Dorsolateral prefrontal cortex (tissue), 122 donors: ENCODE measurements at places on chromosomes 3 and 15.

- DNase-seq = no peak
Measured at GRCh38 chr15:94372821-94373220, 141.5 kb downstream of the MCTP2 start.

DNA sequence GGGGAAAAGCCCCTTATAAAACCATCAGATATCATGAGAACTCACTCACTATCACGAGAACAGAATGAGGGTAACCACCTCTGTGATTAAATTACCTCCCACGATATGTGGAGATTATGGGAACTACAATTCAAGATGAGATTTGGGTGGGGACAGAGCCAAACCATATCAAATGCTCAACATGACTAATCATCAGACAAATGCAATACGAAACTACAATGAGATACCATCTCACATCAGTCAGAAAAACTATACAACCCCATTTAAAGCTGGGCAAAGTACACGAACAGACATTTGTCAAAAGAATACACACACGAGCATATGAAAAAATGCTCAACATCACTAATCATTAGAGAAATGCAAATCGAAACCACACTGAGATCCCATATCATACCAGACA is 67.7 kb downstream of the SCAPER start:
- DNase-seq = no peak

GRCh38 chr15:59438625-59439290 is 772 bp downstream of the FAM81A start:
- DNase-seq = no peak

GRCh38 chr15:39624806-39625205 is 43.9 kb downstream of the THBS1 start:
- DNase-seq = no peak

DNA sequence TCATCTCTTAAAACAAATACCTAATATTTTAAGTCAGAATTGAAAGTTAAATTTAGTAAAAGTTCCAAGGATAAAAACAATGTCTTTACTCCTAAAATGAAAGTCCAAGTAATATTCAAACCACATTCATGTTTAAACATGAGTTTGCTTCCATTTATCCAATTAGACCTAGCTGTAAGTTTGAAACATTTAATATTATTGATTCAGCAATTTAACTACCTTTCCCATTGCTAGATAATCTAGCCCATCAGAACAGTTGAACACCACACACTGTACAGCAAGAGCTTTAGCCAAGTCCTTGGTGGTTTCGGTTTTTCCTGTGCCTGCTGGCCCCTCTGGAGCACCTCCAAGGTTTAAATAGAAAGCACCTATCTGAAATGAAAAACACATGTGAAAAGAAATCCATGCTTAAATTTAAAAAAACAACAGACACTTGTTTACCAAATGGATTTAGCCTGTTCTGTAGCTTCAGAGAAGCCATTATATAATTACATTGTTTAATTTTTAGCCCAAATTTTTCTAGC is 97.8 kb downstream of the DNAH12 start:
- DNase-seq = no peak

GRCh38 chr3:174439331-174440252 is 419.5 kb upstream of the NAALADL2 start:
- peak; percentile 32 for DNase-seq

- DNase-seq = no peak
Measured at GRCh38 chr3:151903501-151903991, 30.1 kb downstream of the SUCNR1 start.

DNA sequence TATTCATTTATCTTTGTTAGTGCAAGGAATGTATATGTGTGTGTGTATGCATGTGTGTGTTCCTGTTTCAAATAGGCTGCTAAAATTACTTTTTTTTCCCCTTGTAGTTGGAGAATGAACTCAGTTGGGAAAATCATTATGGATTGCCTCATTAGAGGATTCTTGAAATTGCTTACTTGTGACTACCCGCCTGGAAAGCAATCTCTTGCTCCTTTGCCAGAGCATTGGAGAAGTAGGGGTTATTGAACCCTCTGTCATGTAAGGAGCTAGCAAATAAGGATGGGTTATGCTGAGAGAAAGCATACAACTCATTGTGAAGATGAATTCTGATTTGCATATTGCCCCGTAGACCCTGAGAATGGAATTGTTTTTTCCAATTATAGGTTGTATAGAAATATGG is 474.5 kb downstream of the CADM2 start:
- no peak for DNase-seq

GRCh38 chr3:140020541-140020940 is 85.6 kb downstream of the CLSTN2 start:
- no peak for DNase-seq

DNA sequence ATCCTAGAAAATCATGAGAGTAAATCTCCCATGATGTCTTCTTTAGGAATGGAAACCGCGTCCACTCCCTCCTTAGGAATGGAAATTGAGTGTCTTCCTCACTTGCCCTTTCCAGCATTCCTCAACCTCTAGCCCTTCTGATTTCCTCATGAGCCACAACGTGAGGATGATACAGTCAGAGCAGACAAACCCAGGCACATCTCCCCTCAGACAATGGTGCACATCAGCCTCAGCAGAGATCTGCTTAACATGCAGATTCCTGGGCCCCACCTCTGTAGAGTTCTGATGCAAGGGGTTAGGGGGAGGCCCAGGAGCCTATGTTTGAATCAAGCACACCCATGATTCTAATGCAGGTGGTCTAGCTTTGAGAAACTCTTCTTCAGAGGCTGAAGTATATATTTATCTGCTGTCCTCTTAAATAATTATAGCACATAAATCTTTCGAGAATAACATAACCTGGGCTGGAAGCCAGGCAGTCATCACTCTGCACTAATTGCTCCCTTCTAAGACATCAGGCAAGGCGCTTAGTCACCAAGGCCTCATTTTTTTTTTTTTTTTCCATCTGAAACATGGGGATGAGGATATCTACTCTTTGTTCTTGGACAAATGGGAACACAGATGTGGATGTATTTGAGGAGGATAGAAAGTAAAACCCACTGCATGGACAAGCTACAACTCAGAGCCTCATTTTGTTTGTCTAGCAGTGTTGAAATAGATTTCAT is 81.7 kb downstream of the PRICKLE2 start:
- DNase-seq = no peak

GRCh38 chr3:32577581-32578556 is 7.2 kb upstream of the DYNC1LI1 start:
- no peak for DNase-seq

DNA sequence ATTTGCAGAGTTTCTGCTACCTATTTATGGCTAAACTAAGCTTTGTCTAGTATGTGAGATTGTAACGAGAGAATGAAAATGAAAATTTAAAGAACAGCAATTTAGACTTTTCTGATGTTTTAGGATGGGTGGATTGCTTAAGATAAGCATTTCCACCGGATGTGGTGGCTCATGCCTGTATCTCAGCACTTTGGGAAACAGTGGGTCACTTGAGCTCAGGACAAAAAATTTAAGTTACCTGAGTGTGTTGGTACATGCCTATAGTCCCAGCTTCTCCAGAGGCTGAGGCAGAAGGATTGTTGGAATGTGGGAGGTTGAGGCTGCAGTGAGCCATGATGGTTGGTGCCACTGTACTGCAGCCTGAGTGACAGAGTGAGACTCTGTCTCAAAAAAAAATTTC is 3.3 kb downstream of the PPP4R2 start:
- DNase-seq = no peak

DNA sequence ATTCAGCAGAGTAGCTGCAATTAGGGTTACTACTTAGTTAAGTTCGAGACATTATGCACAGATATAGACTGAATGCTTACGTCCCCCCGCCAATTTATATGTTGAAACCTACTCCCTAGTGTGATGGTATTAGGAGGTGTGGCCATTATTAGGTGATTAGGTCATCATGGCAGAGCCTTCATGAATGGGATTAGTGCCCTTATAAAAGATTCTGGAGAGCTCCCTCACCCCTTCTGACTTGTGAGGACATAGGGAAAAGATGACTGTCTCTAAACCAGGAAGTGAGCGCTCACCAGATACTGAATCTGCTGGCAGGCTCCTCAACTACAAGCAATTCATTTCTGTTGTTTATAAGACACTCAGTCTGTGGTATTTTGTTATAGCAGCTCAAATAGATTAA is 25.6 kb upstream of the TEX9 start:
- DNase-seq = no peak

GRCh38 chr3:149638228-149639092 is 19.4 kb downstream of the WWTR1 start:
- DNase-seq = peak; percentile 18

- no peak for DNase-seq
Measured at GRCh38 chr3:157830556-157831236, 275.5 kb downstream of the SHOX2 start.

DNA sequence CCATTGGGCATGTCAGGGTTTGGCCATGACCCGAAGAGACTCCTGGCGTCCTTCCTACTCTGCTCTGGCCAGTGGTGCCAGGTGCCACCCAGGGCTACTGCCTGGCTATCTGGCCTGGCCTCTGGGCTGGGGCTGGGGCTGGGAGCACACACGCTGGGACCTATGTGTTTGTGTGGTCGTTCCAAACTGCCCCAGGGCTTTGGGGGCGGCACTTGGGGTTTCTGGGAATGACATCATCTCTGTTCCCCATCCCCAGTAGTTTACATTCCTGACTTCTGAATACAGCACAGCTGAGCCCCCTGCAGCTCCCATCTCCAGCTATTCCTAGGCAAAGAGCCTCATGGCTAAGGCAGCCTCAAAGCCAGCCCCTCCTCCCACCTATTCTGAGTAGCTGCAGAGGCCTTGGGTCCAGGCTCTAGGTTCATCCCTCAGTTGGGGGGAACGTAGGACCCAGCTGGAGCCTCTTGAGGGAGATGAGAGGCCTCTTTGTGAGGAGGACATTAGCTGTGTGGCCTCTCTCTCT is 24.3 kb downstream of the PLEKHO2 start:
- DNase-seq = no peak

- no peak for DNase-seq
Measured at GRCh38 chr3:32285891-32286290, 47.4 kb downstream of the CMTM8 start.

DNA sequence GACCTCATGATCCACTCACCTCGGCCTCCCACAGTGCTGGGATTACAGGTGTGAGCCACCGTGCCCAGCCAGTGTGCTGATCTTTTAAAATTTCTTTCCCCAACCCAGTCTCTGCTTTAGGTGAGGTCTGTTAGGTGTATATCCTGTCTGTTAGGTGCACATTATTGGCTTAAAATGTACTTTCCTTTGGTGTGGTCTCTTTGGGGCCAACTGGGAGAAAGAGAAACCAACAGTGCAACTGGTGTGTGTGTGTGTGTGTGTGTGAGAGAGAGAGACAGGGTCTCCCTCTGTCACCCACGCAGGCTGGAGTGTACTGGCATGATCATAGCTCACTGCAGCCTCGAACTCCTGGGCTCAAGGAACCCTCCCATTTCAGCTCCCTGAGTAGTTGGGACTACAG is 50.3 kb upstream of the GNB5 start:
- DNase-seq = no peak

- DNase-seq = no peak
Measured at GRCh38 chr15:99109555-99110021, 4.7 kb downstream of the SYNM start.

- no peak for DNase-seq
Measured at GRCh38 chr15:33329457-33329856, 18.7 kb downstream of the RYR3 start.

DNA sequence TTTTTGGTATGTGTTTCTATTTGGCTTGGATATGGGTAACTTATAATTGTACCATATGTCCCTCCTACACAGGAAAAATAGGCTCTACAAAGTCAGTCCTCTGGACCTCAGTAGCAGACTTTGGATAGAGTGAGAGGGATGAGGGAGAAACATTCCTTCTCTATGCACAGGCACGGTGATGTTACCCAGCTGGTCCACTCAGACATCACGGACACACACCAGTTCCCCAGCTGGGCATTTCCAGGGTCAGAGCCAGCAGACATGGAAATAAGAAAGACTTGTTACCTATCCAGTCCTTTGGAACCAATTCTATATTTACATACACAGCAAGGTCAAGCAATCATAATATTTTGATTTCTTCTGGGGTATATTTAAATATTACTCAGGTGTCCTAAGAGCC is 433.1 kb upstream of the KCNMB2 start:
- DNase-seq = no peak

- no peak for DNase-seq
Measured at GRCh38 chr3:57757642-57758297, 1.7 kb downstream of the SLMAP start.

GRCh38 chr15:67691450-67691849 is 133.9 kb upstream of the SKOR1 start:
- no peak for DNase-seq

DNA sequence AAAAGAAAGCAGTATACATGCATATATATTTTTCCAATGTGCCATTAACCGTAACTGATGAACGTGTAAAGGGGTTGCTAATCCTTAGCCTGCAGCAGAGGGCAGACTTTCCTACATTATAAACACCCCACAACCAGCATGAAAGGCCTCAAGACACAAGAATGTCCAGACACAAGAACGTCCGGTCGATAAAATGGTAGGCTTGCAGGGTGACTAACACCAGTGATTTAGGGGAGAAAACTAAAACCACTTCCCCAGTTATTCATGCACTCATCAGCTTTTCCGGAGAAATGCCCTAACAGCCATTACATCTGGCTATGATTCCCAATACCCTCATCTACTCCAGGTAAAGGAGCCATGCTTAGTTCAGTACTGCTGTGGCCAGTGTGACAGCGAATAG is 57.4 kb downstream of the LRTM1 start:
- peak; percentile 44 for DNase-seq

DNA sequence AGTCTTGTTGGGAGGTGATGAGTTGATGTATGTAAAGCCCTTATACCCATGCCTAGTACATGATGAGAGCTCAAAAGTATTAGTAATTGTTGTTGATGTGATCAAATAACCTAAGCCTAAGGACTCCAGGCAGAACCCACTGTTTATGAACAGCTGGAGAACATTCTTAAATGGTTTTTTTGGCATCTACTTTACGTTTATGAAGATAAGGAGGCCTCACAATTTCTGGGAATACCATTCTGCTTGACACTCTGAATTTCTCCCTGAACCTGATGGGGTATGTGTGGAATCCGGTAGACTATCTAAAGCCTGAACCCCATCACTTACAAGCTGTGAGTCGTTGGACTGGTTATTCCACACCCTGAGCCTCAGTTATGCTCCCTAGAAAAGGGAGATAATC is 244.6 kb upstream of the WNT5A start:
- no peak for DNase-seq
